ENCODE measurements at places on chromosomes 5 and 9.
A peak's percentile ranks its signal among the peaks of the same experiment; 100 is the strongest.

DNA sequence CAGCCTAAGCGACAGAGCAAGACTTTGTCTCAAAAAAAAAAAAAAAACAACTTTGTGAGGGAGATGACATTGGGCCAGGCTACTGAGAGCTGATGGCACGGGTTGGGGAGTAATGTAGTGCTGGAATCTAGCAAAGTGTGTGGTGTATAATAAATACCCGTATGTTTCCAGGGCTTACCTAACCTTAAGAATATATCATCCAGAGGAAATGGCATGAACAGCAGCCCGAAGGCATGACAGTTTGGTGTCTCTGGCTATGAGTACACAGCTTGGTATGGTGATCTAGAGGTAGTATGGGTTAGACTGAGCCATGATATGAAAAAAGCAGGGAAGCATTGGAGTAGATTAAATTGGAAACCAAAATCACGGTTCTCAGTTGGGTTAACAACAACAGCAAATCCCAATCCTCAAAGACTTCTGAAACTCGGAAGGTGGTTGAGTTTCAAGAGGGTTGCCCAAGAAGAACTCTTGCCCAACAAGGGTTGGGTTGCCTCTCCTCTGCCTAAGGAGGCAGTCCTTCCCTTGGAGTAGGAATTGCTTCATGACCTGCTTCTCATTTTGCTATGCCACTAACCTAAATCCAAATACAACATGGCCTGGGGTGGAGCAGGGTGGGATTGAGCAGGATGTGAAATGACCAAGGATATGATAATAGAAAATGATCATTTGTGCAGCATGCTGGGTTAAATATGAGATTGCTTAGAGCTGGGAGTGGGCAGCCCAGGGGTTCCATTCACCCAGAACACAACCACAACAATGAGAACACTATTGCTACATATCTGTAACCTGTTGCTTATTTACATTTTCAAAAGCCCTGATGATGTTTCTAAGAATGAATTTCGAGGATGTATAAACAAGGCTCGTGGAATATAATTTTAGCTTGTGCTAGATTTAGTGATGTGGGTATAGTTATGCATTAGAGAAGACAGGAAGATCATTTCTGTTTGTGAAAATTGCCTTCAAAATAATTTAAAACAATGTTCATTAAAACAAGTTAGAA lies 64.6 kb upstream of the ZFR start:
- DNase-seq, result no peak

GRCh38 chr5:69484891-69485290 lies 7.7 kb upstream of the OCLN start:
- no peak for DNase-seq

DNA sequence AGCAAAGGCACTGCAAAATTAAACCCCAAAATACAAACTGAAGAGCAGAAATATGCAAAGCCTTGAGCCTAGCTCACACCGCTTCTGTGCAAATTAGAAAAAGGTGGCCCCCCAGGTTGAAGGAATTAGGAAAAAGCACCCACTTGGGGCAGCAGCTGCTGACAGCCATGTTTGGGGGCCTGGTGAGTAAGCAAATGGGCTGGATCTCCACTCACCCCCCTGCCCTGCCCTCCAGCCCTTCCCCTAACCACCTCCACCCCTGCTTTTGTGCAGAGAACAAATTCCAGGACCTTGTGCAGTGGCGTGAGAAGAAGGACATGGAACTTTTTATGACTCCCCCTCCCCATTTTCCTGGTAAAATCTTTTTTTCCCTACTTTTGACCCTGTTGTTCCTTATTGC lies 92.0 kb upstream of the DNAH5 start:
- DNase-seq, result no peak

- no peak for DNase-seq
Observed at GRCh38 chr5:159993194-159993593, 15.7 kb upstream of the TTC1 start.

DNA sequence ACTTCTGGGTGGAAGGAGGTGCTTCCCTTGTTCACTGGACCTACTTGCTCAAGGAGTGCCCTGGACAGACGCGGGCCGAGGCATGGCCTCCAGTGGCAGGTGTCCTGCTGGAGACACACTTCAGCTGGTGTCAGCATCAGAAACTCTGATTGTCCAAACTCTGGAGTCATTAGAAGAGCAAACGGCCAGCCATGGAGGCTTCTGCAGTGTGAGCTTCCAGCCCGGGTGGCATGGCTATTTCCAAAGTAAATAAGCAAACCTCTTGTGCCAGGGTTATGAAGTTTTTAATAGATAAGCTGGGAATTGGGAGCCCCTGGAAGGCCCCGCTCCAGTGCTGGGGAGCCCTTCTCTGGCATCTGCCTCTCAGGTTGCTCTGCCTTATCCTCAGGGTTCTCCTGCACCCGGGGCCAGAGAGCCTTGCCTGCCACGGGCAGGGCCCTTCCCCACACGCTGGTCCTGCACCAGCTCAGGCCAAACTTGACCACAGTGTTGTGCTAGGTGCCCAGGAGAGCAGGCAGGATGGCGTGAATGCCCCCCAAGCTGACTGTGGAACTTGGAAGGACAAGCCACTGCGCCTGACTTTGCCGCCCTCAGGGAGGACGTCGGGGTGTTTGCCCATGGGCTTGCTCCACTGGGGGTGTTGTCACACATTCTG lies 285.6 kb downstream of the GADD45G start:
- peak; percentile 3 for DNase-seq

DNA sequence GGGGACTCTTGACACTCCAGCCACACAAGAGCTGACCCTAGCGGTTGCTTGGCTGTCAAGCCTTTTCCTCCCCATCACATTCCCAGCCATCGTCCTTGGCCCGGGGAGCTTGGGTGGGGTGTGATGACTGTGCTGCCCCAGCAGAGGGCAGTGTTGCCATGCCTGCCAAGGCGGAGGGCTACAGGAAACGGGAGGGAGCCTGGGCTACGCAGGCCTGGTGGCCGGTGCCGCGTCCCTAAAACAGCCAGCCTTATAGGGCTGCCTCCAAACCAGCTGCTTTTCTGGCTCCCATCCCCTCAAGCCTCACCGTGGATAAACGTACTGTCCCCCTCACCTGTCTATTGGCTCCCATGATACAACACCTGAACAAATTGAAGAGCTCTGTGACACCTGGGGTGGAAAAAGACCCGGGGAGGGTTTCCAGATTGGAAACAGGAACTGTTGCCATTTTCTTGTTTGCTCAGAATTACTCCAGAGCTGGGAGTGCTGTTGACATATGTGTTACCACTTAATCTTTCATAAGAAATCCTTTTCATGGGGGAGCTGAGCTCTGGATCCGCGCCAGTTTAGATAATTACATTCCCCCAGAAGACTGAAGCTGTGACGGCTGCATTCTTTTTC lies 72.8 kb upstream of the ASTN2 start:
- DNase-seq, result peak; percentile 61

DNA sequence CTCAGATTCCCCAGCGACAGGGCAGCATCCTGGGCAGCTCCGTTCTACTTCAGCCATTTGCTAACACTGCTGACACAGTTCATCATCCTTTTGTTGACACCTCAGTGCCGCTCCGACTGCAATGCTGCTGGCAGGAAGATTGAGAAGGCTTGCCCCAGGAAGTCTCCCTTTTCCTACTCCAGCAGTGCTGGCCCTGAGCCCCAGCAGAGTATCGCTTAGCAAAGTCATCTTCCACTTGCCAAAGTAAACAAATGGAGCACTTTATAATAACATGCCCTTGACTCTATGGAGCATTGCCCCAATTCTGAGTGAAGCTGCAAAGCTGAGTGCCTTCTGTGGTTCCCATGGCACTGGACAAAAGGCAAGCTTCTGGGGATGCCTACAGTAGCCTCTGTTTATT lies 32.2 kb downstream of the PRLR start:
- DNase-seq, result peak; percentile 81

DNA sequence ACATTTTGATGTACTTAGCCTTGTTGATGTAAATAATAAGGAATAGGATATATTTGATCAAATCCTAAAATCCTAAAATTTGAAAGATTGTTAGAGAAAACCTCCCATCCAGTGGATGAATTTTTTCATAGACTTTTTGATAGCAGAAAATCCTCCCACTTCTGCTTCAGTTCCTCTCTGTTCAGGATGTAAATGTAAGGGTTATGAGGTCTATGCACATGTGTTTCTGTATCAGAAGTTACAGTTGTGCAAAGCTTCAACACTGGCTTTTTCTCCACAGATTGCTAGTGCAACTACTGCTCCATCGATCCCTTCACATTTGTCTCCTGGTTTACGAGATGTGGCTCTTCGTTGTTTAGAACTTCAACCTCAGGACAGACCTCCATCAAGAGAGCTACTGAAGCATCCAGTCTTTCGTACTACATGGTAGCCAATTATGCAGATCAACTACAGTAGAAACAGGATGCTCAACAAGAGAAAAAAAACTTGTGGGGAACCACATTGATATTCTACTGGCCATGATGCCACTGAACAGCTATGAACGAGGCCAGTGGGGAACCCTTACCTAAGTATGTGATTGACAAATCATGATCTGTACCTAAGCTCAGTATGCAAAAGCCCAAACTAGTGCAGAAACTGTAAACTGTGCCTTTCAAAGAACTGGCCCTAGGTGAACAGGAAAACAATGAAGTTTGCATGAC lies 16.0 kb upstream of the SETD9 start:
- DNase-seq, result no peak

- no peak for DNase-seq
Observed at GRCh38 chr5:78541086-78541654, 107.4 kb downstream of the LHFPL2 start.

- no peak for DNase-seq
Observed at GRCh38 chr5:94309141-94309540, 309.3 kb downstream of the KIAA0825 start.

GRCh38 chr9:109707355-109707754 lies 72.6 kb upstream of the PALM2AKAP2 start:
- DNase-seq, result peak; percentile 20

GRCh38 chr5:9302218-9302617 lies 243.7 kb downstream of the SEMA5A start:
- no peak for DNase-seq

DNA sequence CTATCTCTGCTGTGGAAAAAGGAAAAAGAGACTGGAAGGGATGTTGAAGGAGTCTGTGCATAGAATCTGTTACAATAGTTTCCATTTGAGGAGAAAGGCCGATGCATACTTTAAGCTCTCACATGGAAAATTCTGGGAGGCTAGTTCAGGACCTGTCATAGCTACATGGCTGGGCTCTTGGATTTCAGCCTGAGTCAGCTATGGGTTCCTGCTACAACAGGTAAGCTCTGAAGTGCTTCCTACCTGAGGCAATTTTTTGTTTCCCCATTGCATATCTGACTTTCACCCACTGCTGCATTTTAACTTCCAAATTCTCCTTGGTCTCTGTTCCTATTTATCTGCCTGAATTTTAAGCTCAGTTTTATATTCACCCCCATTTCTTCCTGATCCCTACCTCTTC lies 310.7 kb downstream of the RAB3C start:
- DNase-seq, result no peak

DNA sequence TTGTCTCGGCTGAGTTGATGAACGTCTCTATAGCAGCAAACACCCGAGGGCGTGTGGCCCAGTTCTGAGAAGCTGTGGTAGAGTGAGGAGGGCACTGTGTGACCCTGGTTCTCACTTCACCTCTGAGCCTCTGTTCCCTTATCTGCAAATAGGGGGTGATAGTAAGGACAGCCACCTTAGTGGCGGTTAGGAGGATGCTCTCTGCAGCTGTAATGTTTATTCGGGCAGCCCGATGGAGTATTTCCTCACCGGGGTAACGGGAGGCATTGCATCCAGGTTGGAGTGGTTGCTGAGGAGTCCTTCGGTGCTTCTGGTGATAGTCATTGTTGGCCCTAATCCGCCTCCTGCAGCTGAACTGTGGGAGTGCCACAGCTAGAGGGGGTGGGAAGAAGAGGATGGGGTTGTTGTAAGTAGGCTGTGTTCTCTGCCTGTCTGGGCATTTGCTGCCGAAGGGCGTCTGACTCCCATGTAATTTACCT lies 13.9 kb downstream of the PRRC2B start:
- no peak for DNase-seq

GRCh38 chr5:175824676-175825075 lies 46.7 kb upstream of the CPLX2 start:
- DNase-seq, result no peak

DNA sequence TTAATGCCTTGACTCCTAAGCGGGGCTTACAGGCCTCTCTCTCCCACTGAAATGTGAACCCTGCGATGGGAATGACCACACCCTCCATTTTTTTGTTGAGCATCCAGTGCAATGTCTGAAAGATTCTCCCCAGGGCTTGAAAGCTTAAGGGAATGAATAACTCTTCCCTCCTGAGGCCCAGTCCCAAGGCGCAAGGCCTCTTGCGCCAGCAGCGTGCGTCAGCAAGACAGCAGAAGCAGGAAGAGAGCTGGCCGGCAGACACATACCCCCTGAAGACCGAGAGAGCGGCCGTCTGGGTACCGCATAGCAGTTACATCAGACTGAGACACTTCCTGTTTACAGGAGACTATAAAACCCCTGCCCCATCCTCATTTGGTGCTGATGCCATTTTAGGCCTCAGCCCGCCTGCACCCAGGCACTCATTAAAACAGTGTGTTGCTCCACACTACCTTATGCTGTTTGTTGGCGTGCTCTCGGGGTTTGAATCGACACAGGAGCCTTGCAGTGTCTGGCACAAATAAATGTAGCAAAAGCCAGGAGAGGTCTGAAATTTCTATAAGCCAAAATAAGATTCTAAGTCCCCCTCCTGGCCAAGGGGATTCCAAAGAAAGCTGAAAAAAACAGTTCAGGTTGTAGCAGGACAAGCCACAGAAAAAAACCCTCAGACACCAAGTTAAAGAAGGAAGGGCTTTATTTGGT lies 62.3 kb downstream of the GDNF start:
- no peak for DNase-seq

GRCh38 chr5:14617441-14617840 lies 35.8 kb downstream of the OTULINL start:
- DNase-seq, result no peak

DNA sequence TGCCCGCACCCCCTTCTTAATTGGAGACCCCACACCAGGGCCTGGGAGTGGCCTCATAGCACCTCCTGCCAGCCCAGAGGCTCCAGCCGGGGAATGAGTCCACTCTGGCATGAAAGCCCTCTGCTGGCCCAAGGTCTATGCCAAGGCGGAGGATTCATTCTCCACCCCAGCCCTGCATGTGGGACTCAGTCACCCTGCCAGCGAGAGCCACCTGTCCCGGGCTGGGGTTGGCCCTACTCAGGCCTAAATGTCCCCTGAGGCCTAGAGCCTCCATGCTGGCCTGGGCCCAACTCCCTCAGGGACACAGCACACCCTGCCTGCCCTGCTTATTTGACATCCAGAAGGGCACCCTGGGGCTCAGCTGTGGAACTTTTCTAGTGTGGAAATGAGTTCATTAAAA lies 1.0 kb upstream of the RAPGEF1 start:
- no peak for DNase-seq

GRCh38 chr9:126513159-126514036 lies 100.3 kb upstream of the LMX1B start:
- no peak for DNase-seq

All from mucosa of gallbladder (tissue), 1 donor.